ENCODE measurements at places on chromosomes 12 and 14.

GRCh38 chr12:6646276-6647082 lies 753 bp downstream of the ACRBP start:
- no peak for DNase-seq

GRCh38 chr14:101603096-101603495 lies 41.8 kb downstream of the DIO3 start:
- no peak for DNase-seq

DNA sequence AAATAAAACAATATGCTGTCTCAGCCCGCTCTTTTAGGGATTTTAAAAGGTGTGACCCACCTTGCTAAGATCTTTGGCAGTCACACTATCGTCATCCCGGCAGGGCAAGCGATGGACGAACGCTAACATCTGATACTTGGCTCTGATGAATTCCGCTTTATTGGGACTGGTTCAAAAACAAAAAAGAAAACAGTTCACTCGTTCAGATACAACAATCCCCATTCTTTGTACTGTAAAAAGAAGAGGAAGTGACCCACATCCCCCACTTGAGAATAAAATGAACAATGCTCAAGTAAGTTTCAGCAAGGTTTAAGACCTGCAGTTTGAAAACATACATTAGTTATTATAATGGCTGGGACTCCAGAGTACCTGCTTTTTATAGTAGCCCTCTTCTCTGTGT lies 7.3 kb downstream of the GIT2 start:
- DNase-seq, result no peak

DNA sequence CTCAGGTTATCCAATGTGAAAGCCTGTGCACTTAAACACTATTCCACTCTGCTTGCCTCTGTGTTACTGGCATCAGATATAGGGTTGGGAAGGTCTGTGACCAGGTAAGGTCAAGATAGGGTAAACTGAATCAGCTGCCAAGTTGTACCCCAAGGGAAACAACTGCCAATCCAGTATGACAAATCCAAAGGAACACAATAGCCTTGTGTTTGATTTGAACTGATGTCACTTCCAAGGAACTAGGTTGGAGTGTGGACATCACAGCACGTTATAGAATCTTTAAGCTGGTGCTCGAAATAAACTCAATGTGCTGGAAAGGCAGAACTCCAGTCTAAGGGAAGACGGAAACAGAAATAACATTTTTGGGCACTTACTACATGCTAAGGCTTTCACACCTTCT lies 223.4 kb upstream of the BTG1 start:
- DNase-seq, result no peak

DNA sequence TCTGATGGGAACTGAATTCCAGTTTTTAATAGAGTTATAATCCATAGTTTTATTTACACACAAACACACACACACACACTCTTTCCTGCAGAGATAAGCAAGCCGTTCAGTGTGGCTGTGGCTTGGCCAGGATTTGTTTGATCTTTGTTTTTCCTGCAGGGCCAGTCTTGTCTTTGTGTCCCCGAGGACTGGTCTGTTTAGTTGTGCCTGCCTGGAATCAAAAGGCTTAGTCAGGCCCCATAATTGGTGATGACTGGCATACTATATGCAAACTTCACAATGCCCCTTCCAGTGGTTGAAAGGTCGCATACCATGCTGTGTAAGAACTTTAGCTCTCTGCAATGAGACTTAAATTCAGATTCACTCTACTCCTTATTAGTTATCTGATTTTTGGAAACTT lies 26.0 kb downstream of the WBP11 start:
- no peak for DNase-seq

- DNase-seq, result no peak
Measured at GRCh38 chr12:53431187-53431586, 7.5 kb downstream of the AMHR2 start.
